ENCODE measurements at places on chromosomes 12 and 14. TPM values are rescaled to one million over a fixed set of nuclear protein-coding genes. Genes with fewer than 3 reads are reported as not detected.

- no peak for DNase-seq
- no peaks in the 10 kb centered on the region for H3K4me1 ChIP-seq
- H3K36me3 ChIP-seq, result no peaks in the 10 kb centered on the region
- no peak overlapping the region for H3K4me3 ChIP-seq
- H3K27ac ChIP-seq, result no peak overlapping the region
Observed at GRCh38 chr12:97639702-97640101, 177.1 kb downstream of the RMST start.

DNA sequence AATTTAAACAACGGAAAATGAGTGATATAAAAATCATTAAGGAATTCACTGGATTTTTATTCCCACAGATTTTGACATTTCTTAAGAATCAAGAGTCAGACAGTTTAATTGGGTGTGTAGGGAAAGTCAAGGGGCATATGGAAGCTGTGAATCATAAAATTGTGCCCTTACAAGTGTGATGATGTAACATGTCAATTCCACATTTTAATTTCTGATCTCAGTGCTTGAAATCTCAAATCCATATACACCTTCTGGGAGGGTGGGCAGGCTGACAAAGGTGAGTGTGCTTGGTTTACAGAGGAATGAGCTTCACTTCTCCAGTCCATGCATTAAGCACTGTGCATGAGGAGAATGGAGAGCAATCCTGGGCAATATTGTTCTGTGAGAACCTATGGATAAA lies 1.0 kb upstream of the KRT6A start:
- H3K36me3 ChIP-seq, result no peaks in the 10 kb centered on the region
- no peak overlapping the region for H3K4me3 ChIP-seq
- DNase-seq, result no peak
- no peaks in the 10 kb centered on the region for H3K4me1 ChIP-seq
- H3K27ac ChIP-seq, result no peak overlapping the region
- H3K27me3 ChIP-seq, result no peaks in the 10 kb centered on the region

DNA sequence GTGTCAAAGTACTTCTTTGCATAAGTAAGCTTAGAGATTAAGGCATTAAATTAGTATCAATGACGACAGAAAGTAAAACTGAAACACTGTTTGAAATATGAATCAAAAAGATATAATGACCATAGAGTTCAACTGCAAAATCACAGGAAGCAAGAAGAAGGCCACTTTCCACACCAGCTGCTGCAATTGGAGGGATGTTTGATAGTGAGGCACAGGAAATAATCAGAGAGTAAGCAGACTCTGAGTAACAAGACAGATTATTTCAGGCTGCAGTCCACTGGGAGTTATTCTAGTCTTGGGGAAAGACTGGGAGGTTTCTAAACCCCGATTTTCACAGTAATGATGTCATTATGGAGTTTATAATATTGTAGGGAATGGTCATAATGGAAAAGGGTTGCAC lies 12.9 kb downstream of the MDGA2 start:
- no peak for DNase-seq
- no peaks in the 10 kb centered on the region for H3K27me3 ChIP-seq
- H3K27ac ChIP-seq, result no peak overlapping the region
- no peaks in the 10 kb centered on the region for H3K4me1 ChIP-seq
- H3K4me3 ChIP-seq, result no peak overlapping the region

DNA sequence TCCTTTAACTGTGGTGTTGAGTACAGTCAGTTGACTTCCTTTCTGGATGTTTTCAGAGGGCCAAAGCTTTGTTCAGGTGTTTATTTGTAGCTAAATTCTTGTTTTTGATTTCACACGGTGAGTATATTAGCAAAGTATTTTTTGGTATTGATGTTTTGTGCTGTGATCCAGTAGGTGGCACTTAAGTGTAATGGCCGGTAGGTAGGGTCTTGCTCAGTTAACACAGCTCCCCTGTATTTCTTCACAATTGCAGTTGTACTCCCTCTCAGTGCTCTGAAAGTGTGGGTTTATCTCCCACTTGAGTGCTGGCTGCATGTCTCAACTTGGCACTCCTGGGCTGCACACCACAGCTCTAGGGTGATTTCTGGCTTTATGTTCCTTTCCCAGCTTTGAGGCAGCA lies 339.5 kb downstream of the AEBP2 start:
- H3K4me3 ChIP-seq, result no peak overlapping the region
- no peaks in the 10 kb centered on the region for H3K27me3 ChIP-seq
- no peak for DNase-seq
- H3K36me3 ChIP-seq, result no peaks in the 10 kb centered on the region
- H3K4me1 ChIP-seq, result no peaks in the 10 kb centered on the region
- no peak overlapping the region for H3K27ac ChIP-seq

- no peaks in the 10 kb centered on the region for H3K36me3 ChIP-seq
- no peak overlapping the region for H3K27ac ChIP-seq
- H3K4me1 ChIP-seq, result no peaks in the 10 kb centered on the region
- H3K4me3 ChIP-seq, result no peak overlapping the region
- H3K27me3 ChIP-seq, result no peaks in the 10 kb centered on the region
- DNase-seq, result no peak
Observed at GRCh38 chr12:4086481-4086880, 187.1 kb upstream of the CCND2 start.

DNA sequence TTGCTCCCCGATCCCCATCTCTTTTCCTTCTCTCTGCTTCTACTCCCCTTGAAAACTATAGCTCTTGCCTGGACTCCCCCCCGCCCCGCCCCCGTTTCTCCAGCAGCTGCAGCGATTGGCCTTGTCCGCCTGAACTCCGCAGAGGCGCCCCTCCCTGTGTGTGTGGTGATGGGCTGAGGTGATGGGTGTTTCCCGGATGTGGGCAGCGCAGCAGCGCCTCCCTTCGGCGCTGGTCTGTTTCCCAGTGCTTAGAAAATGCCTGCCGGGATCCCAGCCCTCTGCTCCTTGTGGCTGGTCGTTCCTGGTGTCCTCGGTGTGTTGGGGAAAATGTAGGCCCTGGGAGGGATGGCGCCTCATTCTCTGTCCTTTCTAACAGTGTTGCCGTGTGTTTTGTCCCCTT lies 43.3 kb downstream of the GALNT8 start:
- H3K27me3 ChIP-seq, result no peaks in the 10 kb centered on the region
- H3K36me3 ChIP-seq, result no peaks in the 10 kb centered on the region
- H3K27ac ChIP-seq, result no peak overlapping the region

- H3K4me3 ChIP-seq, result no peak overlapping the region
- H3K27ac ChIP-seq, result no peak overlapping the region
- no peak for DNase-seq
- H3K4me1 ChIP-seq, result no peaks in the 10 kb centered on the region
- H3K27me3 ChIP-seq, result no peaks in the 10 kb centered on the region
Observed at GRCh38 chr14:104891121-104891551, 26.1 kb downstream of the CEP170B start.

- peak overlapping the region; percentile 79 for H3K4me3 ChIP-seq
- H3K4me1 ChIP-seq, result peaks cover 21% of the 10 kb centered on the region
- peak overlapping the region; percentile 98 for H3K27ac ChIP-seq
- peak; percentile 97 for DNase-seq
Observed at GRCh38 chr14:75277008-75277814, 1.4 kb upstream of the FOS start.

GRCh38 chr12:54134850-54135249 lies 53.9 kb downstream of the SMUG1 start:
- no peak overlapping the region for H3K4me3 ChIP-seq
- no peaks in the 10 kb centered on the region for H3K4me1 ChIP-seq
- no peak for DNase-seq
- no peaks in the 10 kb centered on the region for H3K27me3 ChIP-seq
- H3K36me3 ChIP-seq, result no peaks in the 10 kb centered on the region

DNA sequence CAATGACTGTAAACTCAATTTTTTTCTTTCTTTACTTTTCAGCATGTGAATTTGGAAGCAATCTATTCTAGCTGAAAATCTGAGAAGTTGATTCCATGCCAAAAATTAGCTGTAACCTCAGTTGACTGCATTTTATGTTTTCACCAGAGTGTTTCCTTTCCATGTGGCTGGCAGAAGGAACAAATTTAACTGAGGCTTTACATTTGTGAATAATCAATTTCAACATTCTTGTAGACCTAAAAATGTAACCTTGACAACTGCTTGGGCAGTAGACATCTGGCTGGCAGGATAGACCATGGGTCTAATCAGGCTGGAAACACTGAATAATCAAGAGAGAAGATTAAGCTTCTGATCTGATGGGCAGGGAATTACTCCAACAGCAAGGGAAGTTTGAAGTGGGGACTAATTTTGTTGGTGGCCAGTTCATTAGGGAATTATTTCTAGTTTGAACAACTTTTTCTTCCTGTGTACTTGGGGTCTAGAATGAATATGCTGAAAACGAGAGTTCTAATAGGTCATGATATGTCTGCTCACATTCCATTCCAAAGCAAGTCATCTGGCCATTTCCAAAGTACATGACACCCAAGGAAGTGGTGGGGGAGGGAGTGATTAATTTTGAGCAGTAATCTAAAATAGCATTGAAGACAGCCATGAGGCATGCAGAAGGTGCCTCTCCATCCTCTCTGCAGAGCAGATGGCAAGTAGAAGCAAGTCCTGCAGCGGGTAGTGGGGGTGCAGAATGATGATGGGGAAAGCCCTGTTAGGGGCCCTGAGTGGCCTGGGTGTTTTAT lies 68.2 kb downstream of the ATP23 start:
- H3K4me1 ChIP-seq, result no peaks in the 10 kb centered on the region
- H3K27ac ChIP-seq, result no peak overlapping the region
- H3K27me3 ChIP-seq, result no peaks in the 10 kb centered on the region
- no peak overlapping the region for H3K4me3 ChIP-seq
- no peaks in the 10 kb centered on the region for H3K36me3 ChIP-seq
- DNase-seq, result no peak

DNA sequence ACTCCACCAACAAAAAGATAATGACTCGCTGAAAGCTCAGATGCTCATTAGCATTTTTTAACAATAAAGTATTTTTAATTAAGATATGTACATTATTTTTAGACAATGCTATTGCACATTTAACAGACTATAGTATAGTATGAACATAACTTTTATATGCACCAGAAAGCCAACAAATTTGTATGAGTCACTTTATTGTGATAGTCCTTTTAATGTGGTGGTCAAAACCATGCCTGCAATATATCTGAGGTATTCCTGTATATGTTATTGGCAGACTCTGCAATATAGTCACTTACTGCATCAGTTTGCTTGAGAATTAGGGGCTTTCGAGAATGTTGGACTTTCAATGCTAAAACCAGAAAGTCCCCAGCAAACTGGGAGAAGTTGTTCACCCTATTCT lies 51.7 kb upstream of the CCDC196 start:
- no peak for DNase-seq
- H3K27ac ChIP-seq, result no peak overlapping the region
- peaks cover 2% of the 10 kb centered on the region for H3K36me3 ChIP-seq
- no peaks in the 10 kb centered on the region for H3K4me1 ChIP-seq

- no peak overlapping the region for H3K4me3 ChIP-seq
- H3K27ac ChIP-seq, result no peak overlapping the region
- DNase-seq, result no peak
- no peaks in the 10 kb centered on the region for H3K4me1 ChIP-seq
- H3K27me3 ChIP-seq, result no peaks in the 10 kb centered on the region
Observed at GRCh38 chr12:11202811-11203210, 16.1 kb upstream of the TAS2R42 start.

- no peak overlapping the region for H3K4me3 ChIP-seq
- DNase-seq, result no peak
- H3K4me1 ChIP-seq, result no peaks in the 10 kb centered on the region
- H3K27me3 ChIP-seq, result no peaks in the 10 kb centered on the region
- no peak overlapping the region for H3K27ac ChIP-seq
Observed at GRCh38 chr12:40327535-40327934, 102.7 kb downstream of the LRRK2 start.

DNA sequence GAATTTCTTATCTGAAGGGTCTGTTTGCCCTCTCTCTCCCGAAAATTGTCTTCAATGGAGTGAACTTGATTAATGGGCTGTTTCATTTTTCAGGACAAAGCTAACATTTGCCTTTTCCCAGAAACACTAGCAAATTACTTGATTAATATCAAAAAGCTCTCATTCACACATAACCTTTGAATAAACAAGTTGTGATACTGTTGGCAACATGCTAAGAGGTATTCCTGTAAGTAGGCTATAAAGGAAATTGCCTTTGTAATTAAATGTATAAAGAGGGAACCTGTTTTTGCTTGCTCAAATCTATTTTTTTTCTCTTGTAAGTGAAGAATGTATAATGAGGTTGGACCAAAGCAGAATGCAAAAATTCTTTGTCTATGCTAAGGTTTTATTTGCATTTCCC lies 457.2 kb downstream of the TMTC2 start:
- H3K4me1 ChIP-seq, result no peaks in the 10 kb centered on the region
- no peak overlapping the region for H3K4me3 ChIP-seq
- no peak for DNase-seq

OR10P1 gene
- not detected for total RNA-seq

OR11H6 gene
- total RNA-seq, result not detected

RHOJ gene
- total RNA-seq, result 40.8 TPM

PTCSC3 gene
- not detected for total RNA-seq

YEATS4 gene
- 8.0 TPM for total RNA-seq

KLRC1 gene
- total RNA-seq, result 1.2 TPM

INSM2 gene
- not detected for total RNA-seq

CCDC177 gene
- total RNA-seq, result not detected

CFAP54 gene
- total RNA-seq, result 14.2 TPM

GLIPR1L1 gene
- not detected for total RNA-seq

All from uterus (tissue), 4 donors.